ENCODE measurements at places on chromosomes 2 and 18.

DNA sequence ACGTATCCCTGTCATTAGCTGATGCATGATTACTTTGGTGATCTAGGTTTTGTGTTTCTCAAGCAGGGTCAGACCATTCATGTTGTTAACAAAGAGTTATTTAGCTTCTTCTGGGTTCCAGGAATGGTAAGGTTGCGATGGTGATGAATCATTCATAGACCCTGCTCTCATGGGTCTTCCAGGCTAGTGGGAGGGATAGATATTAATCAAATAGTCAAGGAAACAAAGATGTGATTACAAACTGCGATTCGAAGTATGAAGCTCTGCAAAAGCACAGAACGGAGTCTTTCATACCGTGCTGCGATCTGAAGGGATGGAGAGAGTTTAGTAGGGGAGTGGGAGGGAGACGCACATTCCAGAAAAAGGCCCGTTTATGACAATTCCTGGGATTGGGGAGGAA lies 42.1 kb downstream of the CAVIN2 start:
- DNase-seq: no peak

DNA sequence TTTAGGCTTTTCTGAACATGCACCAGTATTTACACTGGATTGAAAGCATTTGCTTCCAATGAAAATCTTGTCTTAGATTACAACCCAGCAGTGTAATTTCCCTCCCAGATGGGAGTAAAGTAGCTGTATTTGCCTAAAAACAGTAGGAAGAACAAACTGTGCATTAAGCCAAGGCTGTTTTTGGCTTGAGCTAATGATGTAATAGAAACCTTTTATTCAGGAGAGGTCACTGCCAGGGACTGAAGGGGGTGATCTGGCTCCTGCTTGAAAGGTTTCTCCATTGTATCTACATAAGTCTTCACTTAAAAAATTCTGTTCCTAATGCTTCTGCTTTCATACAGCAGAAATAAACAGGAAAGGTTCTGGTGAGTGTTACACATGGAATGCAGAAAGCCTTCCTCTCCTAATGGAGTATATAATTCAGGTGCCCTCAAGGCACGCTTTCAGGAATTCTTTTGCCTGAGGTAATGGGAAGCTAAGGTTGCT lies 74.4 kb downstream of the MEIS1 start:
- DNase-seq: no peak

- no peak for DNase-seq
Measured at GRCh38 chr18:2814928-2815327, 31.9 kb upstream of the EMILIN2 start.

DNA sequence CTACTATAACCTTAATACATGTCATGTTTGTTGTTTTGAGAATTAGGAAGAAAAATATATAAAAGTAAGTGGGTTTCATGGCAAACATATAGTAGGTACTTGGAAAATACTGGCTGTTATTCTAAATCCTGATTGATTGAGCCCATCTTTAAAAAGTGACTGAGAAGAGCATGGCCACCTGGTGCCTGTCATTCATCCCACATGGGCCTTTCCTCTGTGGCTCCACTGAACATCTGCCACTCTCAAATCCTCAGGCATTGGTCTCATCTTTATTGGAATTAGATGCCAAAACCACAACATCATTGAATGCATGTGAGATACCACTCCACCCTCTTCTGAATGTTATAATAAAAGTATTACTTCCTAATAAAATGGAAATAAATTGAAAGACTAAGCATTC lies 101.6 kb upstream of the TTN start:
- no peak for DNase-seq

DNA sequence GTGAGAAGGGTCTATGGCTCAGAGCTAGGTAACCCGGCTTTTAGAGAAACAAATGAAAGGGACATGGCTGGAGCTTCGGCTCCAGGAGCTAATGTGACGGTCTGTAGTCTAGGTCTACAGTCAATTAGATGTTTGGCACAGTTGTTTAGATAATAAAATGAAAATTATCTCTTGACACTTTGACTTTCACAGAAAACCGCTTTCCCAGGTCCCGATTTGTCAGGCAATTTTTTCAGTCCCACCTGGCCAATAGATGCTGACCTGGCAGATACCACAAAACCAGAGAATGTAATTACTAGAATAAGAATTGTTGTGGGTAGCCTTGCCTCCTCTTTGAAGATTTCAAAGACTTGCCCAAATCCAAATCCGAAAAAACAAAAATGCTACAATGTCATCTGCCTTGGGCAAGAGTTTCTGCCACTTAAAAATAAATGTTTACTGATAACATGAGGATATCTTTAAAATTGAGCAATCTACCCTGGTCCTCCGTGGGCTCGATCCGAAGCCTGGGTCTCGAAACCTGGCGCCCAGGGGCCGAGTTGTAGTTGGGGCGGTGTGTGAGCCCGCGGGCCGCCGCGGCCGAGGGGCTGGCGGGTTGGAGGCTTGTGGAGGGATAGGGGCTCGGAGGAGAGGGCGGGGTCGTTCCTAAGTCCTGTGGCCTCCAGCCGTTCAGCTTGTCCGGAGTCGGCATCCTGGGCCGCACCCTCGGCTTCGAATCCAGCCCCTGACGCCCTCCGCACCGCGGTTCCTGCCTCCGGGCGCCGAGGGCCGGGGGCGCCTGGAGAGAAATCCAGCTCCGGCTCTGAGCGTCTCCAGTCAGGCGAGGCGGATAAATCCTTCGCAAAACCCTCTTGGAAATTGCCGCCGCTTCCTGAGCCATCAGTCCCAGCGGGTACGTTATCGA lies 2.3 kb downstream of the EMX1 start:
- DNase-seq: no peak

GRCh38 chr2:437756-438393 lies 150.0 kb upstream of the ALKAL2 start:
- DNase-seq: no peak

DNA sequence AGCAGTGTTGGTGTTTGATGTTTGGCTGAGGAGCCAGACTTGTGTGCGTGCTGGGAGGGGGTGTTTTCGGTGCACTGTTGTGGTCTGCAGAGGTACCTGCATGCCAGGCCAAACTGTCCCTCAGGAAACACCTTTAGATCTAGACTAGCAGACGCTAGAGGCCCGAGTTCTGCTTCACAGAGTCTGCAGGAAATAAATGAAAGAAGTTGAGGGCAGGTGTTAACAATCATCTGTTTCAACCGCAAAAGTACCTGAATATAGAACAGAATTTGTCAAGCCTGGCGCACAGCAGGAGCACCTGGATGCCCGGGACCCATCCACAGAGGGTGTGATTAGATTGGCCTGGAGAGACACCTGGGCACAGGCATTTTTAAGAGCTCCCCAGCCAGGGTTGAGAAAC lies 40.5 kb upstream of the REL start:
- DNase-seq: no peak

GRCh38 chr2:67752199-67752598 lies 310.6 kb downstream of the C1D start:
- no peak for DNase-seq

- no peak for DNase-seq
Measured at GRCh38 chr2:119846021-119846420, 86.3 kb downstream of the PTPN4 start.

DNA sequence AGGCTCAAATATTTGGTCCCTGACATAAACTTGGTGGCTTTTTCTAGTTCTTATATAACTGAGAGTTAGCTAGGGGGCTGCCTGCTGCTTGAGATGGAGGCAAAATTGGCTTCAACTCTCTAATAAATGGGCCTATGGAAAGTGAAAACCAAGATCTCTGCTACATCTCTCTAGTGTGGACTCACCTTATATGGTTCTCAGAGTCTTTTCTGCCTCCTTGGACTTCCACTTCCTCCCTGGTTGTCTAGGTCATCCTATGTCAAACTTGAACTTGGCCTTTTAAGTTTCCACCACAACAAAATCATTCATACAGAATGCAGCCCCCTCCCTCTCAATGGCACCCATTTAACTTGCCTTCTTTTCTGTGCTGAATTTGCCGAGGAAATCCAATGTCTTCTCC lies 23.9 kb upstream of the ARHGAP25 start:
- no peak for DNase-seq

- DNase-seq: no peak
Measured at GRCh38 chr2:96664366-96664925, 21.9 kb downstream of the FER1L5 start.

DNA sequence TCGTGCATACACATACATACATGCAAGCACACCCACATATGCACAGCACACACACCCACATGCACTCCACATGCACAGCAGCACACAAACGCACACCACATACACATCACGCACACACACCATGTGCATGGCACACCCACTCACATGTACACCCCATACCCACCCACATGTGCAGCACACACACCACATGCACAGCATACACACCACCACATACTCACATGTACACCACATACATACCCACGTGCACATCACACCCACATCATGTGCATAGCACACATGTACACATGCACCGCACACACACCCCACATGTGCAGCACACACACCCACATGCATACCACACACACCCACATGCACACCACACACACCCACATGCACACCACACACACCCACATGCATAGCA lies 132.0 kb upstream of the RGPD4 start:
- DNase-seq: no peak

GRCh38 chr2:151191001-151191400 lies 70.7 kb downstream of the RBM43 start:
- DNase-seq: no peak

DNA sequence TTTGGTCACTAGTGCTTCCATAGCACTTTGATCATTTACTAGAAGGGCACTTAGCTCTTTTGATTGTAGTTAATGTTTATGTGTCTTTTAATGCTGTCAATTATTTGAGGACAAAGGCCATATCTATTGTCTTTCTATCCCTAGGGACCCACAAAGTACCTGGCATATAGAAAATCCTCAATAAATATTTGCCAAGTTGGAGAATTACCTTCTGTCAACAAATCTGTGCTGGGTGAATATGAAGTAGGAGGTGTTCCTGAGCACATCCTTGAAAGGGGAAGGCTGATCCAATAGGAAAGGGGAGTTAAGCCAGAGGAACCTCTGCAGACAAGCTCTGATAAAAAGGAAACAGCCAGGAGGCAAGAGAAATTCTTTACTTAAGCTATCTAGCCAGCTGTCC lies 8.2 kb downstream of the DPP4 start:
- DNase-seq: no peak

- no peak for DNase-seq
Measured at GRCh38 chr2:37992601-37993000, 67.5 kb downstream of the RMDN2 start.

DNA sequence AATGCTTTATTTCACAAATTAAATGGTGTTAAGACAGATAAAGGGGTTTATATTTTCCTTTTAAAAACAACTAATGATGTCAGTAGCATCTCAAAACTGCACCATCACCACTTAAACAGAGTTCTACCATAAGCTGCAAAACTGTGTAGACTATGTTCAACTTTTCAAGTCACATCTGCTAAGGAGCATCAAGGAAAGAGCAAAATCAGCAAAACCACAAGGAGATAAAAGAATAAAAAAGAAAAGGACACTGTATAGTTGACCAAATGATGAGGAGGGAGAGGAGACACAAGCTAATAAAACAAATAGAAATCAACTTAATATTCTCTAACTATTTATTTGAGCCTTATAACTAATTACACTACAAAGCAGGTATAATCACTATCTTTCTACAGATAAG lies 33.9 kb downstream of the PRPF40A start:
- DNase-seq: no peak

- DNase-seq: no peak
Measured at GRCh38 chr2:197135806-197136205, 174.8 kb downstream of the ANKRD44 start.

- no peak for DNase-seq
Measured at GRCh38 chr2:140891614-140892212, 1239.1 kb downstream of the LRP1B start.

DNA sequence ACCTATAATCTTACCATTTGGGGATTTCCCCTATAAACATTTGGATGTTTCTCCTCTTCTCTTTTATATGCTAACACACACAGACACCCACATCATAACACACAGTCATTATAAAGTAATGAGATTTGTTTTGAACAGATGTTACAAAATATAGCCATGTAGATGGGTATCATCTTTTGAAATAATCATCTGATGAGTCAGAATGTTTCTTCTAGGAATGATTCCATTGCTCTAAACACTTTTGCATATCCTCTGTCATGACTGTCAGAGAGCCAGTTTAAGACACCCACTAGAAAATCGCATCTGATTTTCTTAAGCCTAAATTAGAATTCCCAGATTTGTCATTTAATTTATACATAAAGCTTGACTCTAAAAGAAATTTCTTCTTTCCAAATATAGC lies 442.6 kb downstream of the CMPK2 start:
- DNase-seq: no peak

DNA sequence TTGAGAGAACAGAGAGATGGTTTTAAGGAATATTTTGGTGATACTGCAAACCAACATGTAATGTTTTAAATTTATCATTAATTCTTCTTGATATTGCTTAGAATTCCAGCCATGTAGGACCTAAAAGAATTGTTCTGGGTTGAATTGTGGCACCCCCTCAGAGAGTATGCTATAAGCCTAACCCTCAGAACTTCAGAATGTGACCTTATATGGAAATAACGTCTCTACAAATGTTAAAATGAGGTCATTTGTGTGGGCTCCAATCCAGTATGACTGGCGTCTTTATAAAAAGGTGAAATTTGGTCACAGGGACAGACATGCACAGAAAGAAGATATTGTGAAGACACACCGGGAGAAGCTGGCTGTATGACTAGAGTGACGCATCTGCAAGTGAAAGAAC lies 193.6 kb downstream of the NRXN1 start:
- DNase-seq: no peak

DNA sequence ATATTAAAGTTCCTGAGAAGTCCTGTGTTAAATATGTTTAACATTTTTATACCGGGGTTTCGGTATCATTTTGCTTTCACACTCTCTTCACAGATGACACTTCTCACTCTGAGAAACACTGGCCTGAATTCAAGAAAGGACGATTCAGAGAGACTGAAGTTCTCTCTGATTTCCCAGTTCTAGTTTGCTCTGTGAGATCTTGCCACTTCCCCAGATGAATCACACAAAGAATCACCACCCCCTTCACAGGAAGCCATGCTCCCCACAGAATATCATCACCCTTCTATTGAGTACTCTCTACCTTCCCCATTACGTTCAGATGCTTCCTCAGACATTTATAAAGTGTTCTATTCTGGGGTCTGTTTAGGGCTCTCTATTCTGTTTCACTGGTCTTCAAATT lies 16.1 kb upstream of the CD207 start:
- DNase-seq: peak; percentile 40

- DNase-seq: no peak
Measured at GRCh38 chr18:74114116-74114515, 33.5 kb downstream of the FBXO15 start.

- DNase-seq: no peak
Measured at GRCh38 chr18:36376361-36376760, 78.8 kb downstream of the FHOD3 start.

DNA sequence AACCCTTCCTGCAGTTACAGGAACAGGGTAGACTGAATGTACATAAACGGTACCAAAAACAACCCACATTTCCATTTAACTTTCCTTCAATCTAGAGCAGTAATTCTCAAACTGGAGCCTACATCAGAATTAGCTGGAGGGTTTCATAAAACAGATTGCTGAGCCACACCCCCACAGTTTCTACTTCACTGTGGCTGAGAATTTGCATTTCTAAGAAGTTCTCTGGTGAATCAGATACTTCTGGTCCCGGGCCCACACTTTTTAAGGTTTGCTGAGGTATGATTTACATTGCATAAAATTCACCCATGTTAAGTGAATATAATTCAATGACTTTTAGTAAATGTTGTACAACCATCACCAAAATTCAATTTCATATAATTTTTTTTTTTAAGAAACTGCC lies 113.7 kb downstream of the SRBD1 start:
- no peak for DNase-seq

Data from activated CD4-positive, alpha-beta T cell treated with anti-CD3 and anti-CD28 coated beads, Interleukin-2, amount 50 U/mL, for 24 hours (primary cell).